ENCODE measurements at places on chromosomes 6 and 20. TPM values are rescaled to one million over a fixed set of nuclear protein-coding genes. Genes with fewer than 3 reads are reported as not detected.

PBOV1 gene
- total RNA-seq: not detected

MUCL3 gene
- not detected for total RNA-seq

TRDN gene
- not detected for total RNA-seq

SLC12A5 gene
- 1.1 TPM for total RNA-seq

MACROD2 gene
- 0.28 TPM for total RNA-seq

COL11A2 gene
- total RNA-seq: 1.5 TPM

SLC22A7 gene
- not detected for total RNA-seq

HSPA12B gene
- not detected for total RNA-seq

DNA sequence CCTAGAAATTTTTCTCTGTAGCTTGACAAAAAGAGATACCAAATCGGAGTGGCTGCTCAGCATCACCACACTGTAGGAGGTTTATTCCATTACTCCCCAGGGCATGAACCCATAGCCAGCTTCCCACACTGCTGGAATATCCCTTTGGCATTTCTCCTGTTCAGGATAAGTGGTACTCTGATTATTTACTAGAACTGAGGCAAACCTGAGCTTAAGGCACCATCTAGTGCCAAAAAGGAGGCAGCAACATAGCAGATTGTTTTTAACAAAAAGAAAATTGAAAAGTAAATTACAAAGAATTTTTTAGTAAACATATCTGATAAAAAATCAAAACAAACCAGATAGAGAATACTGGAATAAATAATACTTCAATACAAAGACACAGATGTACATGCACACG lies 181.7 kb downstream of the WDR27 start:
- no peak for DNase-seq

- DNase-seq: no peak
Measured at GRCh38 chr20:829551-829950, 4.0 kb upstream of the FAM110A start.

- DNase-seq: no peak
Measured at GRCh38 chr20:37277253-37277593, 12.2 kb upstream of the MANBAL start.

GRCh38 chr6:247351-247750 lies 44.9 kb upstream of the DUSP22 start:
- no peak for DNase-seq

GRCh38 chr6:160967833-160968232 lies 23.7 kb upstream of the MAP3K4 start:
- no peak for DNase-seq

Data from CD8-positive, alpha-beta T cell (primary cell).